Astrocyte (in vitro differentiated cells and primary cell): ENCODE measurements at places on chromosomes 1 and 21.
A peak's percentile ranks its signal among the peaks of the same experiment; 100 is the strongest.

GRCh38 chr1:206744683-206745082 is 25.9 kb upstream of the IL19 start:
- no peak for DNase-seq

- DNase-seq, result no peak
Observed at GRCh38 chr21:23401278-23401677, 2206.0 kb downstream of the MRPL39 start.

- no peak for DNase-seq
Observed at GRCh38 chr1:79663916-79664315, 657.4 kb upstream of the ADGRL4 start.

DNA sequence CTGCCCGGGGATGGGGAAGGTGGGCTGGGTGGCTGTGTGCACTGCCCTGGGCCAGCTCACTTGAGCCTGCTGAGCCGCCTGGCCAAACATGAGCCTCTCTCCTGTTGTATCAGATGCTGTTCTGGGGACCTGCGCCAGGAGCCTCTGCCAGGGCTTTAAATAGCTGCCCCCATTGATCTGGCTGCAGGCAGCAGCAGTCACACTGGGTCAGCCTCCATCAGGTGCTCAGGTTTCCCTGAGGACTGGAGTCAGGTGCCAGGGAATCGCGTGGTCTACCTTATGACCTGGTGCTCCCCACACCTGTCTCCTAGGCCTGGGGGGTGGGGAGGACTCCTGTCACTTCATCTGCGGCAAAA is 700 bp upstream of the CCDC28B start:
- no peak for DNase-seq

DNA sequence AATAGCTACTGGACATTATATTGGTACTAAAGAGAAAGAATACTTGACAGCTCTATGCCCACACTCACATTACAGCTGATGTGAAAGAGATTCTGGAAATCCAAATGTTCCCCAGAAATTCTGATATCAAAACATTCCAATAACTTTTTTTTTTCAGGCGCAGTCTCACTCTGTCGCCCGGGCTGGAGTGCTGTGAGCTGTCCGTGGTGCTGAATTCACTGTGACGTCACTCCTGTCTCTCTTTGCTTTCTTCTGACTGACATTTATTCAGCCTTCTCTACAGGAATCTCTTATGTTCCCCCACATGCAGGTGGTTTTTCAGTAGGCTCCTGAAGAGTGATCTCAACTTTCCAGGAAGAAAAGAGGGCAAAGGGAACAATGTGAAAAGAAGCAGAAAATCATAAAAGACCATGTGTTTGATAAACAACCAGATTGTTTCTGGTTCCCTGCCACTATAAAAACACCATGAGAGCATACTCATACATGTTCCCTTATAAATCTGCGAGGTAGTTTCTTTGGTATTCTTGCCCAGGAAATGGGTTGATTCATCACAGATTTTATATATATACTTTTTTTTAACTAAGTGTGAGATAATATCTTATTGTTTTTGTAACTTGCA is 6.2 kb downstream of the S100A7A start:
- DNase-seq, result peak; percentile 44

DNA sequence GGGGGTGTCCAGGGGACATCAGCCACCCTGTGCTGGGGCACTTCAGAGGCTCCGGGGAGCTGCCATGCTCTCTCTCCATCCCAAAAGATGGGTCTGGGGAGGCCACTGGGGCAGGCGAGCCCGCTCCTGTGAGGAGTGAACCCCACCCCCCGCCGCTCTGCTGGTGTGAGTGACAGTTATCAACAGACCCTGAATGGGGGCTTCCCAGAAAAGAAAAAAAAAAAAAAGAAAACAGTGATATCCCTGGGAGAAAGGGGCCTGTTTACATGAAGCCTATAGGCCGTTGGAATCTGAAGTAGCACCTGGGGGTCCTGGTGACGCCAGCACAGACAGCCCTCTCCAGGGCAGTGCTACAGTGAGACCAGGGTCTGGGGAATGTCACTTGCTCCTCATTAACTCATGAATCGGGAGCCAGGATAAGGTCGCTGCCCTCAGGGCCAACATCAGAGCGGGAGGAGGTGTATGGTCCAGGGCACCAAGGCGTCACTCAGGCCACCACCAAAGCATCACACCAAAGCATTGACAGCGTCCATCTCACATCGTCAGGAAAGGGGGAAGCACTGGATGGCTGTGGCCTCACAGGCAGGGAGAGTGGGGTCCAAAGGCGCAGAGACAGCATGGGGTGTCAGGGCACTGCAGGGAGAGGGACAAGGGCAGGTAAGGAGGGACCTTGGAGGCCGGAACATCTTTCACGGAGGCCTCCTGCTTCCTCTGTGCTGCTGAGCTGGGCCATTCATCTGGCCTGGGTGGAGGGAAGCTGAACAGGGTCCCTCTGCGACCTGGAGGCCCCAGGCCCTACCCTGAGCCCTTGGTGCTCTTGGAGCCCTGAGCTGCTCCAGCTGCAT is 8.4 kb upstream of the NPHP4 start:
- no peak for DNase-seq
